ENCODE measurements at places on chromosomes 2 and 18. TPM values are rescaled to one million over a fixed set of nuclear protein-coding genes. Genes with fewer than 3 reads are reported as not detected.

The ANKRD30BL gene
- total RNA-seq = not detected

The UGT1A10 gene
- not detected for total RNA-seq

The SIX2 gene
- 0.75 TPM for total RNA-seq

The MLPH gene
- 2.4 TPM for total RNA-seq

The PPM1B gene
- total RNA-seq = 58.6 TPM

The ATP6V1B1 gene
- 1.3 TPM for total RNA-seq

The RESP18 gene
- total RNA-seq = not detected

The ALPI gene
- not detected for total RNA-seq

The GAD1 gene
- not detected for total RNA-seq

The UGT1A5 gene
- not detected for total RNA-seq

The CRYGC gene
- total RNA-seq = not detected

The FEV gene
- total RNA-seq = not detected

The TEX44 gene
- not detected for total RNA-seq

The EGR4 gene
- total RNA-seq = not detected

The IL1R2 gene
- total RNA-seq = 0.66 TPM

The CNGA3 gene
- total RNA-seq = 0.13 TPM

The ADD2 gene
- total RNA-seq = 0.06 TPM

The WNT10A gene
- not detected for total RNA-seq

The CRYBA2 gene
- total RNA-seq = not detected

The LYG2 gene
- not detected for total RNA-seq

The RIT2 gene
- total RNA-seq = not detected

The ADGRF3 gene
- 0.26 TPM for total RNA-seq

The KCNE4 gene
- total RNA-seq = 10.8 TPM

The CFAP53 gene
- 0.37 TPM for total RNA-seq

The ERMN gene
- total RNA-seq = under 0.01 TPM

The ZNF385B gene
- not detected for total RNA-seq

The UPP2 gene
- total RNA-seq = not detected

The TEKT4 gene
- not detected for total RNA-seq

The KATNAL2 gene
- 4.1 TPM for total RNA-seq

The COL3A1 gene
- 1,561 TPM for total RNA-seq

The SYT4 gene
- total RNA-seq = not detected

The NT5DC4 gene
- total RNA-seq = not detected

The GAREM1 gene
- total RNA-seq = 1.8 TPM

The CCDC85A gene
- total RNA-seq = 0.19 TPM

The NPAS2 gene
- 7.3 TPM for total RNA-seq

The REG3G gene
- total RNA-seq = not detected

The KRTCAP3 gene
- 0.13 TPM for total RNA-seq

The NOP58 gene
- total RNA-seq = 51.5 TPM

The ANKRD36C gene
- 24.5 TPM for total RNA-seq

The CCDC148 gene
- total RNA-seq = 0.26 TPM

The DAW1 gene
- total RNA-seq = 4.1 TPM

The TUBA3E gene
- total RNA-seq = not detected

The CAPN13 gene
- total RNA-seq = not detected

The SP5 gene
- not detected for total RNA-seq

The SMCHD1 gene
- total RNA-seq = 77.3 TPM

The RTP5 gene
- not detected for total RNA-seq

The EFR3B gene
- 3.3 TPM for total RNA-seq

The FIGN gene
- total RNA-seq = 1.3 TPM

The C2orf81 gene
- 1.1 TPM for total RNA-seq

Data from aortic smooth muscle cell (primary cell).